ENCODE measurements at places on chromosomes 5 and 9.

DNA sequence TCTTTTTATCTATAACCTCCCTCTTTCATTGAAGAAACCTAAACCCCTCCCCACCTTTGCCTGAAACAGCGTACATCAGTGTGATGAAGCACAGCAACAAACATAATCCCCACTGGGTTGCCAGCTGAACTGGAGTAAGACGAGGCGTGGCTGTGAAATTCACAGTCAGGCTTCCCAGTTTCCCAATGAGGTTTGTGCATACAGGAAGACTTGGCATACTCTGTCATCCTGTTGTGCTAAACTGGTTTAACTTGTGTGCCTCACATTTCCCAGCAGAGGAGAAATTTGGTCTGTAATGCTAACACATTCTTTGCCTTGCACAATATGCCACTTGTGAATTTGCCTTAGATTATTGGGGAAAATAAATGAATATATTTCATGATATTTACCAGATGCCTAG, 121.5 kb downstream of the SV2C start:
- peak; percentile 14 for DNase-seq

- peak; percentile 10 for DNase-seq
Measured at GRCh38 chr9:23829580-23830475, 3.8 kb upstream of the ELAVL2 start.

DNA sequence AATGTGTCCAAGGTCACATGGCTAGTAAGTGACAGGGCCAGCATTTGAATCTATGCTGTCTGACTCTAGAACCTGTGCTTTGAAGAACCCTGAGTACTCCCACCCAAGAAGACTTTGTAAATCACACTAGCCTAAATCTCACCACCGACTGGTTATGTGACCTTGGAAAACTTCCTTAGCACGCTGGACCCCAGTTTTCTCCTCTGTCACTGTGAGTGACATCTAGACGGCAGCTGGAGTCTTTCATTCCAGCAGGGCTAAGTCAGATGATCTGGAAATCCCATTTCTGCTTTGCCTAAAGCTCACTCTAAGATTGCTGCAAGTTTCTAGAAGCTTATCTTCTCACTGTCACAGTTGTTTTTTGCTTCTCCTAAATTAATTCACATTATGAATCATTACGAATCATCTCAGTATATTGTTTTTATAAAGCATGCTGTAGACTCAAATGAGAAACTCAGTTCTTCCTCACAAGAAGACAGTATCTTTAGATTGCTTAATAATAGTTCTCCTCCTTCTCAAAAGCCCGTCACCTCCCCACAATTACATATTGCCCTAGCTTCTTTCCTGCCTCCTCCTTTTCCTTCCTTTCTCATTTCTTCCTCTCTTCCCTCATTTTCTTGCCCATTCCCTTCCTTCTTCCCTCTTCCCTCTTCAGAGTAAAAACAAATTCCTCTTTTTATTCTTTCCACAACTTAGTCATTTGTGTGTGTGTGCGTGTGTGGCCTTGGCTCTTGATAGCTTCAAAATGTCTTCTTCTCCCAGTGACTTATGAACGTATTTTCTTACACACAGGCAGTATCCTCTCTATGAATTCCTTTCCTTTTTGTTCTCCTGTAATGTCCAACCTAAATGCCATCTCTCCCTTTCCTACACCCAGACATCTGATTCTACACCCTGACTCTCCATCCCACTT, 16.8 kb downstream of the ALDOB start:
- DNase-seq = no peak

DNA sequence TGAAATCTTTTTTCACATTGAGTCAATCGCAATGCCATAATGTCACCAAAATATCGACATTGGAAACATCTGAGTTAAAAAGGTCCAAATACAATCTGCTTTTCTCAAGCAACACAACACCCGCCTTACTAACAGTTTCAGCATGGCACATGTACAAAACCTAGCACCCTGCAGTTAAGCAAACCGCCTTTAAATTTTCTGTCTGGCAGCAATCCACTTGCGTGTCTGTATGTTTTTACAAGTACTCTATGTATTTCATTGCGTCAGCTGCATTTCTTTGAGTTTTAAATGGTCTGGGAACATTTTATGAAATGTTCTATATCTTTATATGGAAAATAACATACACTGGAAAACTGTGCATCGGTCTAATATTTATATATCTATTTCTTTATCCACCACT, 134.6 kb downstream of the DENND1A start:
- DNase-seq = no peak

- DNase-seq = no peak
Measured at GRCh38 chr9:35273591-35273990, 111.8 kb downstream of the UNC13B start.

GRCh38 chr5:177162379-177162778, 28.8 kb downstream of the NSD1 start:
- no peak for DNase-seq

- no peak for DNase-seq
Measured at GRCh38 chr5:132785365-132785764, 8.3 kb upstream of the SEPTIN8 start.

DNA sequence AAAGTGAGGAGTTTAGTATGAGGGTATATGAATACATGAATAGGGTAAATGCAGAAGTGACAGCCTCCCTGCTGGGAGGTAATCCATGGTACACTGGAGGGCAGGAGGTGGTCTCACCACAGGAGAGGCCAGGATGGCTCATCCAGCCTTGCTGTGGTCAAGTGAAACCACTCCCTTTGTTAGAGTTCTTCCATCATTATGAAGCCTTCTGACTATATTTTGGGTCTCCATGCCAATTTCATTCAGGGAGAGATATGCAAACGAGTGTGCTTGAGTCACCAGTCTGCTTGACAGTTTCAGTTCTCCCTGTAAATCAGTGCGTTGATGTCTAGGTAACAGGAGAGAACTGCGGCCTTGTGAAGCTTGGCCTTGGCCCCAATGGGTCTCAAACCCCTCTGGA, 16.4 kb downstream of the PPP3R2 start:
- DNase-seq = no peak

DNA sequence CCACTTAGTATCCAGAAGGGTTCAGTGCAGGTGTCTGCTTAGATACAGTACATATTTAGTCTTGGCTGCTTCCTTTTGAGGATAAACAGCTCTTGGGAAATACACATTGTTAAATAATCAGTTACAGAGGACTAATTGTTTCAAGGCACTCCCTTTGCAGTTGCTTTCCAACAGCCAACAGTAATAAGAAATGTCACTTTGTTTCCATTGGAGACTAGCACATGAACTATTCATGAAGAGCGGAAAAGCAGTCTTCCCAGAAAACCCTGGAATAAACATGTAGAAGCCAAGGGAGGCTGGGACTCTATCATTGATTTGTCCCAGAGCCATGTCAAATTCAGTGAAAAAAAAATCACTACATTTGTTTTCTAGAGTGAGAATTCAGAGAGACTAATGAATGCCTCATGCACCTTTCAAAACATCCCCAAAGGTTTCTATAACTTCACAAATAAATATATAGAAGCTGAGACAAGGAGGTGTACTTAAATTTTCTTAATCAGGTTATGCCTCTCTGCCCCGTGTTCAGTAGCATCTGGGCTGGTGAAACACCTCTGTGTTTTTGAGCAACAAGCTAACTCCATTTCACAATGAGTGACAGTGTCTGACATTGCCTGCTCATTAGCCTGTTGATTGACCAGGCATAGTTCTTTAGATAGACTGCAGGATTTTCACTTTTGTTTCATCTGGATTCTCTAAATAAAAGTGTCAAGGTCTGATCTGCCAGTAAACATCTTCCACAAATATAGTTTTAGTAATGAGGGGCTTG, 271.5 kb downstream of the ARRDC3 start:
- no peak for DNase-seq

DNA sequence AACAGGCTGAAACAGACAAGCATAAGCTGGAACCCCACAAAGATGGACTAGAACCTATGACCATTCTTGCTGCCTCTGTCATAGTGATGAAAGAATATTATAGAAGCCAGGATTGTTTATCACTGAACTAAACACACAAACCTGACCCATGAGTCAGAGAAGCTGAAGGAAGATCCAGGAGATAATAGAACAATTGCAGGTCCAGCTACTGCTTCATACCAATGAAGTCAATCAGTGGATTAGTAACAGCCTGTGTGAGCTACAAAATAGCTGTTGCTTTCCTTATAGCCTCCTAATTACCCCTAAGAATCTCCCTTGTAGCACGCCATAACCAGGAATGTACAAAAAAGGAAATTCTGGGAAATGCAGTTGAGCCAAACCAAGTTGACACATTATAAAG, 459.9 kb upstream of the ZNF462 start:
- no peak for DNase-seq

DNA sequence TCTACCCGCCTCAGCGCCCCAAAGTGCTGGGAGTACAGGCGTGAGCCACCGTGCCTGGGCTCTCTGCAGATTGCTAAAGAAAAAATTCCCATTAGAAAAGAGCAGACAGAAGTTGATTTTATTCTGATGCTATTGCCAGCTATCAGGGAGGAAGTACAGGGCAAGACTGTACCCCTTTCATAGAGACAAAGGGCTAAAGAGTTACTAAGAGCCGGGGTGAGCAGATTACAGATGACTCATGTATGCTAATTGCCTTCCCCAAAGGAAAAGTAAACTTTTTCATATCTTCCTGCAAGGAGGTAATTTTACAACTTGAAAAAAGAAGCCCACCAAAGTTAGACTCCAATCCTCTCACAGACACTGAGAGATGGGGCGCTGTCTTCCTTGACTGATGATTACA, 42.3 kb upstream of the MCTP1 start:
- DNase-seq = no peak
